ENCODE measurements at places on chromosomes 12 and 14.

DNA sequence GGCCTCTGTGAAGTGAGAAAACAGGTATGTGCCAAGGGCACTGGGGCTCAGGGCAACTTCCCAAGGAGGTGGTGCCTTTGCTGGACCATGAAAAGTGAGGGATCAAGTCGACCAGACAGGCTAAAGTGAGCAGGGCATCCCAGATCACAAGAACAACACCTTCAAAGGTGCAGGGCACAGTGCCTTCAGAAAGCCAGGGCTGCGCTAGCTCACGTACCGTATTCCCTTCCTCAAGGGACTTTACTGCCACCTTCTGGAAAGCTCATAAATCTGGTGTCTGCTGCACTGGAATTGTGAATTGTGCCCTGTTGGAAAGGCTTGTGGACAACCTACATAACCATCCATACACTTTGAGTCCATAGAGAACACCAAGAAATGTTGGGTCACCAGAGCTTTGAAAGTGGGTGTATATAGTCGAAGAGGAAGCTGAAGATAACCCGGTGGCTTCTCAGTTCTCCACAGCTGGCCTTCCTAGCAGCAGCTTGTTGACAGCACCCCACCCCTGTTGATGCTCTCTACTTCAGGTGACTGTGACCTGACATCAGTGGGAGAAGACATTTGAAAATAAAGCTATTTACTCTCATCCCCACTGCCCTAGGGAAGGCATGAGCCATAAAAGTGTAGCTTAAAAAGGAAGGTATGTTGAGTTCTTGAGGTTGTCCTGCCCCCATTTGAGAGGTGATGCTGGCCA, 24.5 kb downstream of the FIGNL2 start:
- DNase-seq = no peak

DNA sequence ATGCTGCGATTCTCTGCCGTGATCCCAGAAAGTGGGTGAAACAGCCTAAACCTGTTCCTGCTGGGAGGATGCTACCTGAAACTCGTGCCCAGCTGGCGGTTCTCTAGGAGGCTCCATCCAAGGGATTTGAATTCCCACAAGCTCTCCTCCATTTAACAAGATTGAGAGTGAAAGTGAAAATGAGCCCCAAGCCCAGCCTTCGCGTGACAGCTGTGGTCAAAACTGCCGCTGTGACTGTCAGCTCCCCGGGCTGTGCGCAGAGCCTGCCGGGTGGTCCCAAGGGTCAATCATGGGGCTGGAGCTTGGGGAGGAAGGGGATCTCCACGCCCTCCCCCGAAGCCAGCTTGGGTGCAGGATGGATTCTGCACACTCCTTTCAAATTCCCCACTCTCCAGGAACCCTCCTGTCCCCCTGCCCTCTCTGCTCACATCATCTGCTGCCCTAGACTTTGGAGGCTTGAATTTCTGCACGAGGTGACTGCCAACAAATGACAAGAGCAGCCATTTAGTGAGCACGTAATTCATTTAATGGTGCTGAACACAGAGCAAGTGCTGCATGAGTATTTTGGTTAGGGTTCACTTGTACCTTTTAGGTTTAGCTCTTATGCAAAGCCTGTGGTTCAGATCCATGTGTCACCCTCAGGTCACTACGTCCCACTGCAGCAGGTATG, 5.3 kb downstream of the ASB2 start:
- no peak for DNase-seq

DNA sequence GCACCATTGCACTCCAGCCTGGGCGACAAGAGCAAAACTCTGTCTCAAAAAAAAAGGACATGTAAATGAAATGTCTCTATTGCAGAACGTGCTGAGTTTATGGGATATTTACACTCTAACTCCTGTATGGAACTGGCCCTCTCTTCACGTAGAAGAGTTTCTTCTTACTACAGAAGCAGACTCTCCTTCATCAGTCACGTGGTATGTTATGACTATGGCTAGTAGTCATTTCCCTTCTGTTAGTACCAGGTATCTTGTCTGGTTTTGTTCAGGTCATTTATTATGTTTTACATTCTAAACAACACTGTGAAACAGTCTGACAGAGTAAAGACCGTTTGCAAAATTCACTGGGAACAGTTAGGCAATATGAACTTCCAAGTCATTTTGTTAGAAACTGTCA, 20.3 kb downstream of the KNTC1 start:
- no peak for DNase-seq

DNA sequence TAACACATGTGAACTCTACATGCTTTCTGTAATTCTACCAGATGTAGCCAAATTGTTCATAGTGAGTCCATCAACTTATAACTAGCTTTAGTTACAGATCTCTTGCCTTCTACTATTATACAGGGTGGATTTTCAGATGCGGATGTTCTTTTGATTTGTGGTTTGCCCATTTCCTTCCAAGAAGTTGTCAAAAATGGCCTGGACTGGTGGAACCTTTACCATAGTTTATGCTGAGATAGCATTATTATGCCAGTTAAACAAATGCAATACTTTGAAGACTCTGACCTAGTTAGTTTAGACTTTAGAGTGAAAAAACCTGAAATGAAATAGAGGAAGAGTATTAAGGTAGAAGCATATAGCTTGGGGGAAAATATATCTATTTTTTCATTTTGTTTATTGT, 27.4 kb upstream of the CFL2 start:
- no peak for DNase-seq

DNA sequence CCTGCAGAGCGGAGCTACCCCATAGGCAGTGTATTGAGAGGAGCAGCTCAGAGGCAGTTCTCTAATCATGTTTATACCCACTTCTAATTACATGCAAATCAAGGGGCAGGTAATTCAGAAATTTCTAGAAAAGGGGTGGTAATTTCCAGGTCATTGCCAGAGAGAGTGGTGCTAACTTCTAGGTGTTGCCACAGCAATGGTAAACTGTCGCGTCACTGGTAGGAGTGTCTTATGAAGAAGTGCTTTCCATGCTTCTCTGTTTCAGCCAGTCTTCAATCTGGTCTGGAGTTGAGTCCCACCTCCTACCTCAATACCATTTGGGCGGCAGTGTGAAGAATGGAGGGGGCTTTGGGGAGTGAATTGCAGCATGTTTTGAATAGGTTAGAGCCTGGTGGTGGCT, 8.5 kb upstream of the AMN1 start:
- DNase-seq = no peak

- DNase-seq = no peak
These were observed 83.7 kb downstream of the NINJ2 start for GRCh38 chr12:579420-580110.

- DNase-seq = no peak
These were observed 99.7 kb upstream of the FUT8 start for GRCh38 chr14:65312859-65313258.

DNA sequence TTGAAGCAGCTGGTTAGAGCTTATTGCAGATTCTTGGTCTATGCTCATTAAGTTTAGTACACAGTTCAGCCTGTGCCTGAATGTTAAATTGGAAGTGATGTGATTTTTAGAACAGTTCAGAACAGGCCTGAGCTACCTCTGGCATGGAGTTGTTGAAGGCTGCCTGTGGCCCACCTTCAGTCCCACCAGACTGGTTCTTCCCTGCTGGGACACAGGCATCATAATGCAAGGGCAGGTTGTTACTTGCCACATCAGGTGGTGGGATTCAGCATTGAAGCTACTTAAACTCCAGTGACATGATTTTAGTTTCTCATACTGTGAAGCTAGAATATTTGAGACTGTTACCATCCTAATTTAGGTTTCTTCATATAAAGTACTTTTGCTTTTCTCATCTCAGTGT, 49.4 kb downstream of the PROX2 start:
- no peak for DNase-seq

- no peak for DNase-seq
These were observed 180.2 kb downstream of the ACSS3 start for GRCh38 chr12:81257947-81258551.

GRCh38 chr12:47779301-47779942, 6.4 kb downstream of the SLC48A1 start:
- no peak for DNase-seq

All from activated gamma-delta T cell (primary cell).